ENCODE measurements at places on chromosomes 6 and 20.
A peak's percentile ranks its signal among the peaks of the same experiment; 100 is the strongest.

DNA sequence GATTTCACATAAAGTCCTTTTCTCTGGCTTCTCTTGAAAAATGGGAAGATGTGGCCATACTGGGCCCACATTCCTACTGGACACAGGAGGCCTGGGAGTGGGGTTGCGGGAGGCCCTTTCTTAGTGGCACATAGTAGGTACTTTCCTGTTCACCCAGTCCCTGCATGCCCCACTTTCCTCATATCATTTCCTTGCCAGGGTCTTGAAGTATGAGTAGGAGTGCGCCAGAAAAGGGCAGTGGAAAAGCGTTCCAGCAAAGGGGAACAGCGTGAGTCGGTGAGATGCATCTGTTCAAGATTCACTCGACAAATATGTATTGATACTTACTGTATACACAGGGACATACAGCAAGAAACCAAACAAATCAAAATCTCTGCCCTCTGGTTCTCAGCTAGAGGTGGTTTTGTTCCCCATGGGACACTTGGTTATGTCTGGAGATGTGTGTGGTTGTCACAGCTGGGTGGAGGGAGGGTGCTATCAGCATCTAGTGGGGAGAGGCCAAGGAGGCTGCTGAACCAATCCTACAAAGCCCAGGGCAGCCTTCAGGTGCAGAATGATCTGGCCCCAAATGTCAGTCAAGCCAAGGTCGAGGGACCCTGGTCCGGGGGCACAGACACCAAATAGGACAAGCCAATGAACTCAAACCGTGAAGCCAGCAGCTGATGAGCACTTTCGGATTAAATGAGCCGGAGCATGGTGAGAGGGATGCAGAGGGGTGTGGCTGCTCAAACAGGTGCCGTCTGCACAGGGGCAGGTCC, 151.4 kb downstream of the CEBPB start:
- no peak for DNase-seq

GRCh38 chr20:13613917-13614316, 24.8 kb downstream of the TASP1 start:
- no peak for DNase-seq

DNA sequence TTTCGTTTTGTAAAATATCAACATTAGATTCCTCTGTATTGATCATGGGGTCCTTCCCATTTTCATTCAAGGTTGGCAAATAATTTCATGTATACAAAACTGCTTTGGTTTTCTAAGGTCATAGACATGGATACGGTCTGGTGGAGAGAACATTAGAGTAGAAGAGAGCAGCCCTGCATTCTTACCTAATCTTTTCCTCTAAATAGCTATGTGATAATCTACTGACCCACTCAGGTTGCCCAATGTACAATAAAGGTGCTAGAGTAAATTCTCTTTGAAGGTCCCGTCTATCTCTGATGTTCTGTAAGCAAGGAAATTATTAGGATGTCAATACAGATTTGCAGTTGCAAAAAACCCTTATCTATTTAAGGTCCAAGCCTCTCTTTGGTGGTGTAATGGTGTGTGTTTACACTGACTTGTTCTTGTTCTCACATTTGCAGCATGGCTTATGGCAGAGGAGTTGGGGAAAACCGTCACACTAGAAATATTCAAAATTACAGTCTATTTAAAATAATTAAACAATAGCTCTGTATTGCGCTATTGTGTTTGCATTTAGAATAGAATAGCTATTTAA, 31.2 kb upstream of the NOX3 start:
- DNase-seq, result no peak

- DNase-seq, result no peak
Observed at GRCh38 chr6:65126667-65127066, 580.4 kb downstream of the EYS start.

DNA sequence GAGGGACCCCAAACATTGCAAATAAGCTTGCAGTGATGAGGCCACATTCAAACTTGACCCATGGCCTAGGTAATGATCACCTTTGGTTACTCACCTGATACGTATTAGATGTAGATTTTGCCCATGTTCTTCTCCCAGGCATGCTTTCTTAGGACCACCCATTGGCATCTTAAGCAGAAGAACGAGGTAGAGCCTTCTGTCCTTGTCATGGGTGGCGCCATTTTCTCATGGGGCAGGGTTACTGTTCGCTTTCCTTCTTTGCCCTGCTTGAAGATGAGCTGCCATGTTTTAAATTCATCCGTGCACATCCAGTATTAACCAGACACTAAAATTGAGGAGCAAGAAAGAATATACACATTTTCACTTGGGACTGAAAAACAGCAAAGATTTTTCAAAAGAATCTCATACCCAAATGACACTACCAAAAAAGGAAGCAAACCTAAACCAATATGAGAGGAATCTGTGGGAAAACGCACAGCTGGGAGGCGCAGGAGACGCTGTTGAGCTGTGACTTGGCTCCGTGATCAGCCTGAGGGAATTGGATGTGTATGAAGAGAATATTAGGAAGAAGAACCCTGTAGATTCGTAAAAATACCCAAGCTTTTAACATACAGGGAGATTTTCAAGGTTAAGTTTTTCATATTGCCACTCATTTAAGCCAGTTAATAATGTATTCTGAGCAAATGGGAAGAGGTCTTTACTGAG, 36.6 kb downstream of the GMPR start:
- DNase-seq, result no peak

DNA sequence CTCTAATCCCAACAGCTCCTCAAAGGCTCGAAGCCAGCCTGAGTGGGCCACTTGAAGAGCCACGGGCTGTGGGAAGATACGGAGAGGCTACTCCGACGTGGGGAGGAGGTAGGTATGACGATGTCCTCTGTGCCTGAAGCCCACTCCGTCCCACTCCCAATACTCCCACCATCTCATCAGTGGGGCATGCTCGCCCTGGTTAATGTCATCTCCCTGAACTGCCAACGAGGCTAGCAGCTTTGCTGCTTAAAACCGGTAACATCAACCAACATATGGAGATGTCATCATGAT, 11.1 kb downstream of the NRN1 start:
- DNase-seq, result no peak

DNA sequence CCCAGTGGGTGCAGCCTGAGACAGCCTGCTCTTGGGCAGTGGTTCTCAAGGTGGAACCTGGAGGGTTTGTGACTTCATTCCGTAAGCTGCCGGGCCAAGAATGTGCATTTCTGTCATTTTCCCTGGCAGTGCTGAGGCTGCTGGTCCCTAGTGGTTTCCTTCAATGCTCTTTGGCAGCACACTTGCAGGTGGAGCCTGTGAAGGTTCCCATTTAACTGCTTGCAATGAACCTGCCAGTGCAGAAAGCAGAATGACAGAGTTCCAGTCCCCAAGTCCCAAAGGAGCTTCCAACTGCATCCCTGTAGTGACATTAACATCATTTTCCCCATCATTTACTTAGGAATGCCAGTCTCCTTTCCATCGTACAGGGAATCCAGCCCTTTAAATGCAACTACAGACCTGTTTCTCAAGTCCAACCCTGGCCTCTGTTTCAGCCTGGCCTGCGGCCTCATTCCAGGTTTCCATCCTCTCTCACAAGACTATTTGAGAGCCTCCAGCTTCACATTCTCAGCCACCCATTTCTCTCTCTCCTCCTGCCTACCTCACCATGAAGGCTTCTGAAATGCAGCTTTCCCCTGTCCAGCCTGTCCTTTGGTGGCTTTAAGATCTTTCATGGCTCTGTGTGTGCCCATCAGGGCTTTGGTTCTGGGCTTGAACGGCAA, 149.7 kb upstream of the GGTLC1 start:
- DNase-seq, result no peak

DNA sequence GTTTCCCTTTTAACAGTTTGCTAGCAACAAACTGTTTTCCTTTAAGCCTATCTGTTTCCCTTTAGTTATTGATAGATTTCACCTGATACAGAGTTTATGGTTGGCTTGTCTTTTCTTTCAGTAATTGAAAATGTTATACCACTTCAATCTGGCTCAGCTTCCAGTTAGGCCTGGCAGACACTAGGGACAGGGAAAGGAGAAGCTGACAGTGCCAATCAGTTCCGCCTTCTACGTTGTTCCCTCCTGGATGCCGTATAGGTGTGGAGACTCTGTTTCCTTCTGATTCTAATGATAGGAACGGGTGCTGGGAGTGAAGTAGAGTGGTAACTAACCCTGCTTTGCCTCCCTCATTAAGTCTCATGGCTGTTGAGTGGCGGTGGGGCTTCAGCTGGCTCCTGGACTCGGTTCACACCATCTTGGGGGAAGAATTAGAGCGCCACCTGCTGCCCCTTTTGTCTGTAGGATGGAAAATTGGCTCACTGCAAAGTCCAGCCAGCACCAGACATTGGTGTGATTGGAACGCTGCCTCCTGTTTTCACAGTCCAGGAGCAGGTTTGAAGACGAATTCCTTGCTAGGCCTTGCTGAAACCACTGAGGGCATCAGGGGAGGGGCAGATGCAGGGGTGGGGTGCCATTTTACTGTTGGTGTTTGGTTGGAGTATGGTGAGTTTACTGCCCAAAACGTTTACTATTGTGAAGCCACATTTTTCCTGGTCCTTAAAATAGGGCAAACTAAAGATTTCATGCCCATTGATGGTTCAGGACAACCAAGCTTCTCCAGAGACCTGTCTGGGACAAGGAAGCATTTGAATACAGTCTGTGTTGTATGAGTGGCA, 1729.5 kb downstream of the GRIK2 start:
- DNase-seq, result no peak

DNA sequence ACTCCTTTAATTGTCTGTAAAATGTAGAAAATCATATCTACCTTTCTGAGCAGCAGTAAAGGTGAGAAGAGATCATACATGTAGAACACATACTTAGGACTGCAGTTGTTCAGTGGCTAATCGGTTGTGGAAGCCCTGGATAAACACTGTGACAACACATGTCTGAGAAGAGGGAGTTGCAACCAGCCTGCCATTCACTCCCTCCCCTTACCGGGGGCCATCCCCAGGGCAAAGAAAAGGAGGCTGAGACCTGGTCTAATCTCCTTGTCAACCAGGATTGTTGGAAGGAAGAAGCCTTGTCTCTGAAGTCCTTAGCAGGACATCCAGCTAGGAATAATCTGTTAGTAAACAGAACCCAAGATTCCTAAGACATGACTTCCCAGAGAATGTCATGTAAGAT, 462.5 kb upstream of the AGPAT4 start:
- DNase-seq, result no peak

GRCh38 chr20:41078329-41078728, 49.7 kb downstream of the TOP1 start:
- peak; percentile 71 for DNase-seq

GRCh38 chr6:87171938-87172633, 16.7 kb downstream of the ZNF292 start:
- DNase-seq, result no peak

- no peak for DNase-seq
Observed at GRCh38 chr20:43751167-43752050, 24.6 kb upstream of the GTSF1L start.

GRCh38 chr6:14791526-14791925, 454.3 kb upstream of the JARID2 start:
- no peak for DNase-seq

DNA sequence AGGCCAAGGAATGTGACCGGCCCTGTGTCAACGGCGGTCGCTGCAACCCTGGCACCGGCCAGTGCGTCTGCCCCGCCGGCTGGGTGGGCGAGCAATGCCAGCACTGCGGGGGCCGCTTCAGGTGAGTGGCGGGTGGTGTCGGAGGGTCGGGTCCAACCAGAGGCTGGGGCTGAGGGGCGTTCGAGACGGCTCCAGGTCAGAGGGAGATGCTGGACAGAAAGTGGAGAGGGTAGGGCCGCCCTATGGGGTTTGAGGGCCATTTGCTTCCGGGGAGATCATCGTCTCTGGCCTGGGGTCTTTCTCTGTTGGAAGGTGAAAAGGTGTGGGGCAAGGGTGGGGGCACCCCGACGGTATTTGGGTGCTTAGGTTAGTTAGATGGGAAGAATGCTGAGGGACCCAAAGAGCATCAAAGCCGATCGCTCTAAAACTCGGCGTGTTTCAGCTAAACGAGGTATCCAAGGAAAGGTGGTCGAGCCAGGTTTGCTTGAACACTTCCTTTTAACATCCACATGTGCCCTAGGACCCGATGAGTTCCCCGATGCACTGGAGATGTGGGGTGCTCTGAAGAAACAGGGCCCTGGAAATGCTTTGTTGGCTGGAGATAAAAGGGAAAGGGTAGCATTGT, 691 bp downstream of the ATRN start:
- no peak for DNase-seq

DNA sequence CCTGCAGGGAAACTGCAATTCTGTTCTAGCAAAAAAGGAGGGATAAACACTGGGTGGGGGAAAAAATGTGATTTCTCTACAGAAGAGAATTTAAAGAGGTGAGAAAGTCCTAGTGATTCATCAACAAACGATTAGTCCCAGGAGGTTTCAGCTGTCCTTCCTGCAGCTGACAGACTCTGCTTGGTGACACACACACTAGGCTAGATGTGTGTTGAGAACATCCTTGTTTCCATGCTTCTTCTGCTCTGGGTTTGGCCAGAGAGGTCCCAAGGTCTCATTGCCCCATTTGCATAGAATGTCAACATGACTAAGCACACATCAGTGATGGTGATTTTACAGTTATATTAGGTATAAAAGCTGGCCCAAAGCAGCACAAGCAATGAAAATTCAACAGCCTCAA, 258.3 kb downstream of the NFATC2 start:
- DNase-seq, result no peak

DNA sequence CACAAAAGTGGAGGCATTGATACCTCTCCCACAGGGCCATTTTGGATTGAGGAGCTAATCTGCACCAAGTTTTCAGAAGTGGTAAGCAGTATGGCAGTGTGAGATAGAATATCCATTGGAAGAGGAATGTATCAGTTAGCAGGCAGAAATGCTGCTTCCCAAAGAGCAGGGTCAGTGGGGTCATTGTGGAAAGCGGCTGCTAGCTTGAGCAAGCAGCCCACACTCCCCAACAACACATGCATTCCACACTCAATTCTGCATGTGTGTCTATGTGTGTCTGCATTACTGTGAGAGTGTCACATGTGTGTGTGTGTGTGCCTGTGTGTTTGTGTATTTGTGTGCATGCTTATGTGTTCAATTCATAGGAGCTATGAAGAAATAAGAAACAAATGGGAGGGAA, 190.9 kb upstream of the FOXA2 start:
- DNase-seq, result no peak

DNA sequence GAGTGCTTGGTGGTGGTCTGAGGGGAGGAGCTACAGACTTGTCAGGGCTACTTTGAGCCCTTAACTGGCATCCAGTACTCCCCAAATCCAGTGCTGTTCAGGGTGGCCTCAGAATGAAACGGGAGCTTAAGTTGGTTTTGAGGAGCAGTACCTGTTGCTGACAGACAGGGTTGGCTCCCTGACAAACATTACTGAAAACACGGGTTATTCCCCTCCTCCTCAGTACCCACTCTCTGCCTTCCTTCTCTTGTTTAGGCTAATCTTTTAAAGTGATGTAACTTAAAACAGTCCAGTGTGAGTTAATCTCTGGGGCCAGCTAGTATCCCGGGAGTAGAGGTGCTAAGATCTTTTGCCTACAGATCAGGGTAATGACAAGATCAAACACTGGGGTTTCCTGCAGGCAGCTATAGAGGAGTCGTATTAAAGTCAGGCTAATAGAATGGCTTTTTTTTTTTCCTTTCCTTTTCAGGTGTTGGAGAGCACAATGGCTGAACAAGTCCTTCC, 3.7 kb downstream of the TNFAIP3 start:
- DNase-seq, result no peak

DNA sequence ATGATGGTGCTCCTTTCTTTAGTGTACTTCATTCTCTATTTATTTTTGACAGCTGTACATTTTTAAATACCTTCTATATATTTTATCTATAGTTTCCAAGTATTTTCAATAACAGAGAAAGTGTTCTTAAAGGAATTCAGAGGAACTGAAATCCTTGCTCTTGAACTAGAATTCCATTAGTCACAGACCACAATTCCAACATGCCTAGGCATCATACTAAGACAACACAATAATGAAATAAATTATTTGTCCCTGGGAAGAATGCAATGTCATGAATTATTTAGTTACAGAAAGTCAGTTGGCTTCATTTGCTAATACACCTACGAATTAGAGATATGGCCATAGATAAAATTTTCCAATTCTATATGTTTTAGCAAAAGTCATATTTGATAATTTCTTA, 671.2 kb downstream of the EPHA7 start:
- no peak for DNase-seq

Measured in kidney capillary endothelial cell (primary cell).